ENCODE measurements at places on chromosomes 6 and 20. TPM values are rescaled to one million over a fixed set of nuclear protein-coding genes. Genes with fewer than 3 reads are reported as not detected.

The HINT3 gene
- 20.5 TPM for total RNA-seq

The KHDC1L gene
- total RNA-seq = not detected

The SIRPD gene
- total RNA-seq = 0.42 TPM

The SYNGAP1 gene
- total RNA-seq = 14.1 TPM

The SLC22A1 gene
- total RNA-seq = 3.4 TPM

The SCUBE3 gene
- 0.22 TPM for total RNA-seq

The TAGAP gene
- total RNA-seq = 5.7 TPM

The ZNF512B gene
- 18.7 TPM for total RNA-seq

The ARFGEF3 gene
- total RNA-seq = 2.6 TPM

The LBP gene
- total RNA-seq = 59.3 TPM
